NCI-H748 treated with DMSO at 0.1 percent for 48 hours (cell line): ENCODE measurements at places on chromosomes 11 and 22.

DNA sequence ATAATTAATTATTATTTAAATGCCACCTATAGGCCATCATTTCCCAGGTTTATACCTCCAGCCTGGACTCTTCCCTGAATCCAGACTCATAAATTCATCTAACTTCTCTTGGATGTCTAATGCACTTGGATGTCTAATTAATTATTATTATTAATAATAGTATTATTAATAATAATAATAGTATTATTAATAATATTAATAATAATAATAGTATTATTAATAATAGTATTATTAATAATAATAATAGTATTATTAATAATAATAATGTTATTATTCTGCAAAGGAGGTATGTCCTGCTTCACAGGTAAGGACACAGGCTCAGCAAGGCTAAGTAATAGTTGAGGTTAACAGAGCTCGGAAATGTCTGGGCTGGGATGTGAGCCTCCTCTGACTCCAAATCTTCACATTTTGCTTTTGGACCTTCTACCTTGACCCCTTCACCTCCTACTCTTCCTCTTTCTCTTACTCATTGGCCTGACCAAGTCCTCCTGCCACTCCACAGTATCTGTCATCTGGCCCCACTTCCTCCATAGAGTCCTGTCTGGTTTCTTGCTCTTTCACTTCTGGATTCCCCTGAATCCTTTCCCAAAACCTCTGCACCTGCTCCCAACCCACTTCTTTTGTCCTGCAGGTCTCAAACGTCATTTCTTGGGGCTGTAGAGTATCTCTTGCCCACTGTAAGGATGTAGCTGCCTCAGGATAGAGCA, 8.0 kb downstream of the RIBC2 start:
- DNase-seq = no peak

DNA sequence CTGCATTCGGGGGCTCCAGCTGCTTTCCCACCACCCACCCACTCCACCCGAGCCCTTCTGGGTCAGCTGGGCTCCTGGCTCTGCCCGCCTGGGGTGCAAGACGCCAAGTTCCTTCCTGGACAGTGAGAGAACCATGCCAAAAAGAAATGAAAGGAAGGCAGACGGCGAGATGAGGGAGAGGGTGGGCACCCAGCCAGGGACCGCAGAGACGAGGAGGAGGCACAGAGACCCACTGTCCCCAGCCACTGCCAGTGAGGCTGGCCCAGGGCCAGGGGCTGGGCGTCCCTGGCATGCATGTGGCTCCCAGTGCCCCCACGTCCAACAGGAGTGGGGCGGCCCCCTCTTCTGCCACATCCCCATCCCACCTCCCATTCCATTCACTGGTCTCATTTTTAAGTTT, 10.8 kb upstream of the CD81 start:
- no peak for DNase-seq

DNA sequence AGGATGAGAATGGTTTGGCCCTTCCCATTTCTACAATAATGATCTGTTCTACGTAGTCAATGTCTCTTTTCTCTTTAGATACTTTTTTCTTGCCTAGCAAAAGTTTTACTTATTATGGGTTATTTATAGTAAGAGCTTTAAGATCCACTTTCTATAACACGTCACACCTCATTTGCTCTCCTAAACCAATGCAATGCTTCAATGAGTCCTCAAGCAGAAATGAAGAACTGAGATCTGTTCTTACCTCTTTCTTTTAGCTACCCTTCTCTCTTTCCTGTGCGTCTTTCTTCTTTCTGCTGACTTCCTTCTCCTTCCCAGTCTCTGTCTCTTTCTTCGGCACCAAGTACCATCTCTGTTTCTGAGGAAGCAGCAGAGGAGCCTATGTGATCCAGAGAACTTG, 61.8 kb downstream of the SNX19 start:
- DNase-seq = no peak

GRCh38 chr11:16015741-16016467, 340.4 kb downstream of the SOX6 start:
- DNase-seq = no peak

- no peak for DNase-seq
Observed at GRCh38 chr22:49055406-49055805, 772.3 kb downstream of the BRD1 start.

DNA sequence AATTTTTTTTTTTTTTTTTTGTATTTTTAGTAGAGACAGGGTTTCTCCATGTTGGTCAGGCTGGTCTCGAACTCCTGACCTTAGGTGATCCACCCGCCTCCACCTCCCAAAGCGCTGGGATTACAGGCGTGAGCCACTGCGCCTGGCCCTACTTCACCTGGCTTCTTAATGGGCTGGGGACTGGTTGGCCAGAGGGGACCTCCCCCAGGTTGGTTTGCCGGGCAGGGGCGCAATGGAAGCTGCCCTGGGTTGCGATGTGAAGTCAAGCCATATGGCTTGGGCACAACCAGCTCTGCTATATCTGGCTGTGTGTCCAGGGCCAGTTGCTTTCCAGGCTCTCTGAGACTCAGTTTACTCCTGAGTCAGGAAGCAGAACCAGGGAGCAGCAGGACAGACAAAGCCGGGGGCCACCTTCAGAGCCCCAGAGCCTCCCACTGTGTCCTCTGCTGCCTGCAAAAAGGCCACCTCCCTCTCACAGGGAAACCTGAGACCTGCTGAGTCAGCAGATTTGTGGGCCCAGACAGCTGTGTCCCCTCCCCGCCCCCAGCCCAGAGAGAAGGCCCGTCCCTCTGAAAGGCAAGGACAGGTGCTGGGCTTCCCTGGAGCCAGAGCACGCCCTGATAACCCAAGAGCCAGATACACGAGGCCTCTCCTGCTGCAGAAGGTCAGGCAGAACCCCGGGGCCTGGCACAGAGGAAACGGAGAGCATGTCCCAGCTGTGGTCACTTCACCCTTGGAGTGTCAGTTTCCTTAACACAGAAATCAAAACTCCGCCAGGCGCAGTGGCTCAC, 29.2 kb upstream of the DAGLA start:
- no peak for DNase-seq

- no peak for DNase-seq
Observed at GRCh38 chr11:537622-538430, 499 bp downstream of the LRRC56 start.

DNA sequence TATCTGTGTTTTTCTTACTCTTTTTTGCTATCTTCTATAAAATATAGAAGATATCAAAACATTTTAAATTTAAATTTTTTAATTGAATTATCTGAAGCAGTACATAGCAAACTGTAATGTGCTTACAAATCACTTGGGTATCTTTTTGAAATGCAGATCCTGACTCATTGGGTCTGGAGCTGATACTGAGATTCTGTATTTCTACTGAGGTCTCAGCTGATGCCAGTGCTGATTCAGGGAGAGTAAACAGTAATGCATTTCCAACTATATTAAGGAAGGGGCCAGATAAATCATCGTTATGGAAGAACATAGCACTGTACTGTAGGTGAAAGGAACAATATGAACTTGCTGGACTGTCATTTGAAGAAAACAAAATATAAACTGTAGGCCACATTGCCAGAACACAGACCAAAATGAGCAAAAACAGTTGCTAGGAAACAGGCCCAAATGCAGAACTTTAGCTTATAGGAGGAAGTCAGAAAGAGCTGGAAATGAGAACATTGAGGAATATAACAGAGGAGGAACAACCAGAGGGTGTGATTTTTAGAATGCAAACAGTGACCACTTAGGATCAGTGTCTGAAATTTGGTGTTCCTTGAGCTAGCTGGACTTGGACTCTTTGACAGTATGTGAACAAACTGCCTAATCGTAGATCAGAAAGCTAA, 3.3 kb downstream of the ARL14EP start:
- no peak for DNase-seq

DNA sequence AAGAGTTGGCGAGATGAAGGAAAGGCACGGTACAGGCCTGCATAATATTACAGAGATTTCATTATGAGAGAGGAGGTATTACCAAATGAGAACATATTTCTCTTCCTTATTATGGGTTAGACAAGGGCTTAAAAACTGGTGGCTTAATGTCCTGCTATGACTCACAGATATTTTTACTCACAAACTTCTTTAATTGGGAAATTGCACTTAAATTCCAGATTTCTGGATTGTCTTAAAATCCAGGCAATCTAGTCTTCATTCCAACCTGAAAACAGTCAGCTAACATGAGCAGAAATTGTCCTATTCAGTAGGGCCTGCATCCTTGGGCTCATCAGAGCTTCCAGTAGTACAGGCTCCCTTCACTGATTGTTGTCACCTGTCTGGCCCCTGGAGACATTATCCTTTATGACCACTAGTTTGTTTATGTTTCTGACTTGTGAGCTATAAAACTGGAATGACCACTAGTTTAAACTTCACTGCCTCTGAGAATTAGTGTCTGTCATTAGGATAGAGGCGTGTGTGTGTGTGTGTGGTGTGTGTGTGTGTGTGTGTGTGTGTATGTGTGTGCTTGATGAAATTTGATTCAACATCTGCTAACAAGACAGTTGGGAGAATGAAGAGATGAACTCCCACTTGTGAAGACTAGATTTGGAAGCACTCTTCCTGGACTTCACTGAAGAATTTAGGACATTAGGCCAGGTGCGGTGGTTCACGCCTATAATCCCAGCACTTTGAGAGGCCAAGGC, 25.1 kb downstream of the DBX1 start:
- no peak for DNase-seq

GRCh38 chr11:114290503-114291235, 5.5 kb upstream of the NNMT start:
- no peak for DNase-seq

DNA sequence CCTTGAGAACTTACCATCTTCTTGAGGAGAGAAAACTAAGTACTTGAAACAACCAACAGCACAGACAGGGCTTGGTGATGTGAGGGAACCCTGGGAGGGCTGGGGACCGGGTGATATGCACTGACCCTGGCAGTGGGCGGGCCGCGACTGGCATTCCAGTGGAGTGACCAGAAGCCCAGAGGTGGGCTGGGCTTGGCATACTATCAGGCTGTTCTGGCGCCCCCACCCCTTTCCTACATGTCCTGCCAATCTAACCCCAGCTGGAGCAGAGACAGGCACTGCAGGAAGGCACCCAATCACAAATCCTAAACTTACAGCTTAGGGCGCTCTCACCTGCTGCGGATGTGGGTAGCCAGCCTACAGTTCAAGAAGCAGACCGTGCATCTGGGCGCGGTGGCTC, 54.0 kb upstream of the GCAT start:
- no peak for DNase-seq

- no peak for DNase-seq
Observed at GRCh38 chr11:843086-843734, 558 bp downstream of the TSPAN4 start.

- DNase-seq = no peak
Observed at GRCh38 chr11:110778343-110778742, 66.1 kb upstream of the ARHGAP20 start.

GRCh38 chr22:37747080-37747714, 50.3 kb downstream of the TRIOBP start:
- DNase-seq = no peak

GRCh38 chr11:8871171-8871775, 39.7 kb upstream of the AKIP1 start:
- DNase-seq = no peak

DNA sequence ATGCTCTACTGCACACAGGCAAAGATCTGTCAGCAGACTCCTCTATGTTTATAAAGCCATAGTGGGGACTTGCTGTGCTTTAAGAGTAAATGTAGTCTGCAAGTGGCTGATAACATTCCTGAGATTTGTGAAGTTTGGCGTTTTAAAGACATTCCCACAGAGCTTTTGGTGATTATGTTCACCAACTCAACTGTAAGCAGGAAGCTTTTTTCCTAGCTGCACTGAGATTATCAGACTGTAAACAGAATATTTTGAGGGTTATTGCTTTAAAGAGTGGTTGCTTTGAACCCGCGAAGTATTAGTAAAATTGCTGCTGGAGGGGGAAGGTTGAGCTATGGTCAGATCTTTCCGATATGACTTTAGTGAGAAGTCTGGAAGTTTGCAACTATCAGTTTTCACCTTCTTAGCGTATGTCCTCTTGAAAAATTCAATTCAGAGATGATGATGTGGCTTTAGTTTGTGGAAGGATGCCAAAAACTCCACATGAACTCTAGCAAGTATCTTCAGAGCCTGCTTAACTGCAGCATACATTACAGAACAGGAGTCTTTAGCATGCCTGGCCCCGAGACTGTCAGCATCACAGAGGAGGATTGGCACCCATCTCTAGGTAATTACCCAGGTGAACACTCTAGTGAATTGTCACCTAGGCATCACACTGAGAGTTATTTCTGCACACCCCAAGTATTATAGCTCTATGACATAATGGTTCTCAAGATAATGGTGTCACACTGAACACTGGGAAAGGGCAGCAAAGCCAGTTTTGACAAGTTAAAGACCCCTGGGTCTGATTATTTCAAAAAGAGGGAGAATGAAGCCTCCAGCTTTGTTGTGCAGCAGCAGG, 89.9 kb downstream of the MTNR1B start:
- no peak for DNase-seq

GRCh38 chr11:71249301-71249700, 3.1 kb downstream of the SHANK2 start:
- DNase-seq = no peak

DNA sequence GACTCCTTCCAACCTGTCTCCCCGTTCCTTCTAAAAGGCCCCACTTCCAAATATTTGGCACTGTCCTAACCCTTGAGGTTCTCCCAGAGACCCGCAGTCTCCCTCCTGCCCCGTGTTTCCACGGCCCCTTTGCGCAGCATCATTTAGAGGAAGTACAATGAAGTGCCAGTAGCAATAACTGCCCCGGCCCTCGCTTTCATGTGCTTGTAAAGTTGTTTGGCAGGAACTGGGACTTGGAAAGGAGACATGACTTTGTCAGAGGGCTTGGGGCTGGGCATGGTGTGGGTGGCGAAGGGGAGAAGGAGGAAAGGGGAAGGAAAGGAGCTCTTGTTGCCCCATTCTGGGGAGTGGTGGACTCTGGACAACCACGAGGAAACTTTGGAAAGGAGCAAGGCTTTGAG, 2.6 kb downstream of the CD44 start:
- no peak for DNase-seq

GRCh38 chr11:34053161-34053686, 1.7 kb downstream of the CAPRIN1 start:
- peak; percentile 58 for DNase-seq

GRCh38 chr11:36211761-36212430, 77.3 kb downstream of the COMMD9 start:
- no peak for DNase-seq

- DNase-seq = no peak
Observed at GRCh38 chr11:19985111-19985510, 175.2 kb downstream of the DBX1 start.

DNA sequence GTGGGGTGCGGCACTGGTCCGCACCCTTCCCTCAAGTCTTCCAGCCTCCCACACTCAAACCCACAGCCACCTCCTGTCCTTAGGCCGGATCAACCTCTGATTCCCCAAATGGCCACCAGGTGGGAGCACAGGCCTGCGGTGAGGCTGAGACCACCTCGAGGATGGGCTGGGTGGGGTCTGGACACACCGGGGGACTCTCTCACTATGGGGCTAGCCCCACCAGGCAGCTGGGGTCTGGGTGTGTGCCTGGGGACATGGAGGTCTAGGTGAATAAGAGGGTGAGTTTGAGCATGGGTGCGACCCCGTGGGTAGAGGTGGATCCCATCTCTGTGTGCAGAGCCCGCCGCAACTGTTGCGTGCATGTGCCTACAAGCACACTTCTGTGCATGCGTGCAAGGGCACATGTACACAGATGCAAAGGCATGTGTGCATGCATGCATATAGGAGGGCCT, 32.6 kb downstream of the MYO18B start:
- no peak for DNase-seq
